ENCODE measurements at places on chromosomes 1 and 21. TPM values are rescaled to one million over a fixed set of nuclear protein-coding genes. Genes with fewer than 3 reads are reported as not detected.

The PTPN14 gene
- 16.5 TPM for polyA plus RNA-seq

- peaks cover 8% of the 10 kb centered on the region for H3K4me1 ChIP-seq
- DNase-seq: no peak
- H3K36me3 ChIP-seq: no peaks in the 10 kb centered on the region
- H3K27me3 ChIP-seq: no peaks in the 10 kb centered on the region
These were observed 9.2 kb downstream of the CAP1 start for GRCh38 chr1:40049725-40050124.

GRCh38 chr1:183223467-183223866 is 37.4 kb downstream of the LAMC2 start:
- H3K4me3 ChIP-seq: no peak overlapping the region
- H3K4me1 ChIP-seq: peaks cover 3% of the 10 kb centered on the region
- DNase-seq: no peak
- no peak overlapping the region for H3K27ac ChIP-seq
- no peaks in the 10 kb centered on the region for H3K27me3 ChIP-seq

- H3K4me3 ChIP-seq: peak overlapping the region; percentile 20
- no peaks in the 10 kb centered on the region for H3K27me3 ChIP-seq
- DNase-seq: peak; percentile 77
- H3K36me3 ChIP-seq: no peaks in the 10 kb centered on the region
- no peak overlapping the region for H3K27ac ChIP-seq
These were observed 262.6 kb upstream of the SGIP1 start for GRCh38 chr1:66271216-66271903.

The ANGPTL1 gene
- polyA plus RNA-seq: 65.7 TPM

The EPB41 gene
- polyA plus RNA-seq: 21.7 TPM

The ATP5PB gene
- 183 TPM for polyA plus RNA-seq

GRCh38 chr1:19799230-19800075 is at the start of gene TMCO4:
Gene TMCO4, minus strand, starts transcription at chr1:19799916. Its CDS starts 19,158 bp downstream, at chr1:19780758.
- H3K4me1 ChIP-seq: peaks cover 2% of the 10 kb centered on the region
- peak within 1 kb of the TSS; percentile 76 for H3K27ac ChIP-seq
- peak; percentile 60 for DNase-seq
- no peaks in the 10 kb centered on the region for H3K27me3 ChIP-seq
- no peaks in the 10 kb centered on the region for H3K36me3 ChIP-seq
- peak within 1 kb of the TSS; percentile 72 for H3K4me3 ChIP-seq

DNA sequence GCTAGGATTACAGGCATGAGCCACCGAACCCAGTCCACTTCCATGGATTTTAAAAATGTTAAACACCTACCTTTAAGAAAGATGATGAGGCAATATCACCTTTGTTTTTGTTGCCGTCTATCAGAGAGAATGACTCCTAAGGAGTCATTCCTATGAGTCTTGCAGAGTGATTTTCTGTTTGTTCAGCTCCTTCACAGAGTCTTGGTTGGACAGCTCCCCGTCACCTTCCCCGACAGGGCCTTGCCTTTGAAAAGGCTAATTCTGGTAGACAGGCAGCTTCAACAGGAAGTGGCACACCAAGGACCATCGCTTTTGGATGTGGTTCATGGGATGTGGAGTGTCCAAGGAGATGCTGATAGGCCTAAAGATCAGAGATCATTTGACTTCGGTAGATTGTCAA is 17.5 kb downstream of the ZBTB18 start:
- no peaks in the 10 kb centered on the region for H3K36me3 ChIP-seq
- H3K27me3 ChIP-seq: no peaks in the 10 kb centered on the region
- no peak overlapping the region for H3K4me3 ChIP-seq
- H3K27ac ChIP-seq: no peak overlapping the region

GRCh38 chr1:157084720-157085119 is 14.9 kb downstream of the ETV3L start:
- H3K4me3 ChIP-seq: no peak overlapping the region
- H3K27me3 ChIP-seq: no peaks in the 10 kb centered on the region
- no peaks in the 10 kb centered on the region for H3K36me3 ChIP-seq
- no peak overlapping the region for H3K27ac ChIP-seq
- DNase-seq: no peak

The PLA2G2C gene
- polyA plus RNA-seq: not detected

The TPTE gene
- not detected for polyA plus RNA-seq

- no peaks in the 10 kb centered on the region for H3K36me3 ChIP-seq
- H3K4me3 ChIP-seq: no peak overlapping the region
- H3K27ac ChIP-seq: no peak overlapping the region
- no peak for DNase-seq
These were observed 28.4 kb downstream of the AK2 start for GRCh38 chr1:33008051-33008914.

The ATF3 gene
- 5.1 TPM for polyA plus RNA-seq

GRCh38 chr1:26276432-26276838 is 3.5 kb upstream of the SH3BGRL3 start:
- no peak overlapping the region for H3K4me3 ChIP-seq
- H3K36me3 ChIP-seq: no peaks in the 10 kb centered on the region
- no peak for DNase-seq
- no peaks in the 10 kb centered on the region for H3K27me3 ChIP-seq

GRCh38 chr1:193211539-193211938 is 25.1 kb upstream of the B3GALT2 start:
- H3K27ac ChIP-seq: no peak overlapping the region
- no peaks in the 10 kb centered on the region for H3K27me3 ChIP-seq
- no peaks in the 10 kb centered on the region for H3K36me3 ChIP-seq
- no peak overlapping the region for H3K4me3 ChIP-seq
- no peaks in the 10 kb centered on the region for H3K4me1 ChIP-seq

- H3K27ac ChIP-seq: peak overlapping the region; percentile 99
- peaks cover 8% of the 10 kb centered on the region for H3K4me1 ChIP-seq
- no peaks in the 10 kb centered on the region for H3K36me3 ChIP-seq
- H3K4me3 ChIP-seq: peak overlapping the region; percentile 83
- H3K27me3 ChIP-seq: no peaks in the 10 kb centered on the region
- peak; percentile 40 for DNase-seq
These were observed 990 bp upstream of the MRPS6 start for GRCh38 chr21:34072145-34073031.

DNA sequence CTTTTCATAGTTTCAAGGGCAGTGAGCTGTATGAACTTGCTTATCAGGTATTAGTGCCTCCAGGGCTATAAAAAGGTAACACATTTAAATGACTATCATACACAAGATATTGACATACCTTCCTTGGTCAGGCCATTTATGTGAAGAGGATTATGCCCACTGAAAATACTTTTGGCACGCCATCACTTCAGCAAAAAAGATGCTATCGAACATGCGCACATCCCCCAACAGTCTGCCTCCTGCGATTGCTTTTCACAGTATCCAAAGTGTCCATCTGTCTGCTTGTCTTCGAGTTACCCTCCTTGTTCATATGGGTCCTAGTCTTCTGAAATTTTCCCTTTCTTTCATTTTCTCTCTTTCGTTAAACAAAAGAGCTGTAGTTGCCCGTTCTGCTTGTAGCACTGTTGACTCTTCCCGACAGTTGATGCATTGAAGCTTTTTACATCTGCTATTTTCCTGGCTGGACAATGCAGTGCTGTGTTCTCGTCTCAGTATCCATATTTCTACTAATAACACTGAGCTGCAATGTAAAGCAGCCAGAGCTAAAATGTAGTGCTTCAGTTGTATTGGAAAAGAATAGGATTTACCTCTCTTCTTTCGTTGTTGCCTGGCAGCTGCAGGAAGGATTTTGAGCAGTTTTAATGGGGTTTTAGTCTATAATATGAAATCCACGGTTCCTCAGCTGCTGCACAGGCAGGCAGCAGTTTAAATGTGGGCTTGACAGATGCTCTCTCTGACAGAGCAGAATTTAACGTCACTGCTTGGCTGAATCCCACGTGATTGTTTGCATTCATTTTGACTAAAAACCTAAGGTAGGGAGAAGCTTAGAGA is at the start of gene B3GALT2:
Gene B3GALT2 (minus strand): TSS at position 713 of the 831 bp plus-strand sequence. CDS start 5,051 bp downstream, outside the sequence.
- H3K36me3 ChIP-seq: no peaks in the 10 kb centered on the region
- H3K4me3 ChIP-seq: peak within 1 kb of the TSS; percentile 18
- peak within 1 kb of the TSS; percentile 34 for H3K27ac ChIP-seq
- DNase-seq: no peak
- peaks cover 3% of the 10 kb centered on the region for H3K4me1 ChIP-seq

- H3K36me3 ChIP-seq: no peaks in the 10 kb centered on the region
- H3K27me3 ChIP-seq: no peaks in the 10 kb centered on the region
- DNase-seq: no peak
These were observed 703.2 kb downstream of the MRPL39 start for GRCh38 chr21:24903994-24904635.

DNA sequence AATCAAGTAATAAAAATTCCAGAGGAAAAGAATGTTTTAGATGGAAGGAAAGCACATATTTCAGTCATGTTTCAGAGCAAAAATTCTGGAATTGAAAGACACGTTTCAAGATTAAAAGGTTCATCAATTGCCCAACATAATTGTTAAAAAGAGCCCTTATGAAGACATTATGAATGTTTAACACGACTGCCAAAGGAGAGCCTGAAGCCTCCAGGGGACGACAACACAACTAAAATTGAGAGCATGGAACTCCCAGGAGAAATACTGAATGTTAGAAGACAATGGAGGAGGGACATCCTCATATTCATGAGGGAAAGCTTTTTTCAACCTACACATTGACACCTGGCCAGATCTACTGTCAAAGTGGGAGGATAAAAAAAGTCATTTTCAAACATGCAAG is 16.0 kb downstream of the OR2T11 start:
- no peaks in the 10 kb centered on the region for H3K36me3 ChIP-seq
- no peak overlapping the region for H3K27ac ChIP-seq
- no peaks in the 10 kb centered on the region for H3K4me1 ChIP-seq

The OR2L2 gene
- not detected for polyA plus RNA-seq

GRCh38 chr1:54988975-54989374 is 8.5 kb downstream of the TMEM61 start:
- no peaks in the 10 kb centered on the region for H3K36me3 ChIP-seq
- H3K27ac ChIP-seq: no peak overlapping the region
- no peak for DNase-seq
- H3K4me1 ChIP-seq: no peaks in the 10 kb centered on the region

DNA sequence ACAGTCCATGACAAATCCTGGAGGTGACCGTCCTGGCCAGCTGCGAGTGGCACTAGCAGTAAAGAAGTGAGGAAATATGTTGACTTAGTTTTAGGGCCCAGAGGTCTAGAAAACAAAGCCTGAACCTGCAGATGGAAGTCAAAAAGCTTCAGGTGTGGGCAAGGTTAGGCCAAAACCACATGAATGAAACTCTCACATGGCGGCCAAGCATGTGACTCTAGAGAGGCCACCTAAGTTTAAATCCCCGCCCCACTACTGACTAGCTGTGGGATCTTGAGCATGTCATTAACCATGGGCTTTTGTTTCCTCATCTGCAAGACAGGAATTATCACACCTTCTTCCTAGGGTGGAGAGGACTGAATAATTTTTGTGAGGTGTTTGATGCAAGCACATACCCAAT is 148.2 kb upstream of the DAB1 start:
- no peak for DNase-seq
- no peaks in the 10 kb centered on the region for H3K27me3 ChIP-seq
- H3K27ac ChIP-seq: no peak overlapping the region
- H3K4me1 ChIP-seq: no peaks in the 10 kb centered on the region
- H3K4me3 ChIP-seq: no peak overlapping the region
- no peaks in the 10 kb centered on the region for H3K36me3 ChIP-seq

The ARHGEF16 gene
- polyA plus RNA-seq: 0.13 TPM

DNA sequence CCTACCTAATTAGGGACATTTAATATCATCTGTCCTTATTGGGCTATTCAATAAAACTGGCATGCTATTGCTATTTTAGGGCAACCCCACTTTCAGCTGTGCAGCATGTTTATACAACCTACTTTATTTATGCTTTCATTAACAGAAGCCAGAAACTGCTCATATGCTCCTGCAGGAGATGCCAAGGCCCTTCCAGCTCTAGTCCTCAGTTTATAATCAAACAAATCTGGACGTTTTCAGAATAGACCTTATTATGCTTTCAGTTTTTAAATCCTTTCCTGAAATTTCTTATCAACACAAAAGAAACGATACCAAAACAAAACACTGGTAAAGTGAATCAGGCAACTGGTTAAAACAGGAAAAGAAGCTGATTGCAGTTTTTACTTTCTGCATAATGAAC is 53.2 kb downstream of the PTGS2 start:
- no peak overlapping the region for H3K27ac ChIP-seq
- DNase-seq: no peak
- no peak overlapping the region for H3K4me3 ChIP-seq
- no peaks in the 10 kb centered on the region for H3K36me3 ChIP-seq
- H3K4me1 ChIP-seq: no peaks in the 10 kb centered on the region

The FAM72B gene
- 0.52 TPM for polyA plus RNA-seq

DNA sequence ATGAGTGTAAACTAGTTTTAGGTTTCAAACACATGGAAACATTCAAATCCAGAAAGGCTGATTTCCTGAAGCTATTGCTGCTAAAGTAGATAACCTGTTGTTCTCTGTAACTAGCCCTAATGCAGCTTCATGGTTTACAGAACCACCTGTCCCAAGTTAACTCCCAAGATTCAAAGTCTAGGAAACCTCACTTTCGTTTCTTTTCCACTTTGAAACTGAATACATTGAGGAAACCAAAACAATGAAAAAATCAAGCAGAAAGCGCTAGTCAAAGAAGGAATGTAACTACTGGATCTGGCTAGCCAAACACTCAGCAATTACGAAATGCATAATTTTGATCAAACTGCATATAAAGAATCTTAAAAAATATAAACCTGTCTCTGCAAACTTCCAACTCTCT is 17.8 kb downstream of the SLC16A1 start:
- no peak for DNase-seq
- no peak overlapping the region for H3K4me3 ChIP-seq
- no peaks in the 10 kb centered on the region for H3K27me3 ChIP-seq
- no peaks in the 10 kb centered on the region for H3K4me1 ChIP-seq

GRCh38 chr21:31554511-31555022 is 104.9 kb upstream of the SOD1 start:
- no peak overlapping the region for H3K27ac ChIP-seq
- DNase-seq: no peak
- H3K4me3 ChIP-seq: no peak overlapping the region
- no peaks in the 10 kb centered on the region for H3K36me3 ChIP-seq
- no peaks in the 10 kb centered on the region for H3K27me3 ChIP-seq

The LMX1A gene
- polyA plus RNA-seq: 0.15 TPM

GRCh38 chr1:158333405-158334155 is 2.2 kb upstream of the CD1B start:
- no peak overlapping the region for H3K4me3 ChIP-seq
- H3K27ac ChIP-seq: no peak overlapping the region
- no peak for DNase-seq
- H3K27me3 ChIP-seq: no peaks in the 10 kb centered on the region
- H3K36me3 ChIP-seq: no peaks in the 10 kb centered on the region

The F3 gene
- 32.4 TPM for polyA plus RNA-seq

- H3K27me3 ChIP-seq: no peaks in the 10 kb centered on the region
- H3K4me1 ChIP-seq: no peaks in the 10 kb centered on the region
- no peak overlapping the region for H3K27ac ChIP-seq
- no peaks in the 10 kb centered on the region for H3K36me3 ChIP-seq
- H3K4me3 ChIP-seq: no peak overlapping the region
These were observed 27.1 kb upstream of the KCTD3 start for GRCh38 chr1:215539803-215540570.

The DMAP1 gene
- polyA plus RNA-seq: 28.1 TPM

The KRTAP19-3 gene
- polyA plus RNA-seq: not detected

DNA sequence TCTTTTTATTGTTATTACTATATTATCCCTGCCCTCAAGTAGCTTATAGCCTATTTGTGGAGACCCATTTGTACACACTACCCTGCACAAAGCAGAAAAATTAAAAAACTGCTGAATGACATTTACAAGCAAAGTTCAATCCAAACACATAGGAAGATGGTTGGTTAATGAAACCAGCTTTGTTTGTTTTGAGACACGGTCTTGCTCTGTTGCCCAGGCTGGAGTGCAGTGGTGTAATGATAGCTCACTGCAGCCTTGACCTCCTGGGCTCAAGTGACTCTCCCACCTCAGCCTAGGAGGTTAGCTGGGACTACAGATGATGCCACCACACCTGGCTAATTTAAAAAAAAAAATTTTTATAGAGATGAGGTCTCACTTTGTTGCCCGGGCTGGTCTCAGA is 31.6 kb downstream of the TGFB2 start:
- no peak for DNase-seq
- no peaks in the 10 kb centered on the region for H3K36me3 ChIP-seq

The PTPN7 gene
- 0.98 TPM for polyA plus RNA-seq

The PLPPR5 gene
- polyA plus RNA-seq: not detected

The UBASH3A gene
- 0.19 TPM for polyA plus RNA-seq
